ENCODE measurements at places on chromosomes 12 and 14. TPM values are rescaled to one million over a fixed set of nuclear protein-coding genes. Genes with fewer than 3 reads are reported as not detected.

The RFX4 gene
- total RNA-seq = not detected

The TIMM9 gene
- total RNA-seq = 24.2 TPM

The PTGER2 gene
- total RNA-seq = 3.3 TPM

The C12orf60 gene
- 0.59 TPM for total RNA-seq

The TESPA1 gene
- total RNA-seq = not detected

The B4GALNT3 gene
- total RNA-seq = 0.36 TPM

The SLC10A1 gene
- not detected for total RNA-seq

The GRIP1 gene
- under 0.01 TPM for total RNA-seq

The TOMM20L gene
- total RNA-seq = not detected

The VDR gene
- 32.2 TPM for total RNA-seq

The CLEC14A gene
- 0.29 TPM for total RNA-seq

The CAPRIN2 gene
- total RNA-seq = 42.7 TPM

The OR6C3 gene
- not detected for total RNA-seq

The CCND2 gene
- total RNA-seq = 2.5 TPM

The GSG1 gene
- 0.29 TPM for total RNA-seq

GRCh38 chr12:130288206-130288605, 49.5 kb upstream of the PIWIL1 start:
- no peak for DNase-seq

DNA sequence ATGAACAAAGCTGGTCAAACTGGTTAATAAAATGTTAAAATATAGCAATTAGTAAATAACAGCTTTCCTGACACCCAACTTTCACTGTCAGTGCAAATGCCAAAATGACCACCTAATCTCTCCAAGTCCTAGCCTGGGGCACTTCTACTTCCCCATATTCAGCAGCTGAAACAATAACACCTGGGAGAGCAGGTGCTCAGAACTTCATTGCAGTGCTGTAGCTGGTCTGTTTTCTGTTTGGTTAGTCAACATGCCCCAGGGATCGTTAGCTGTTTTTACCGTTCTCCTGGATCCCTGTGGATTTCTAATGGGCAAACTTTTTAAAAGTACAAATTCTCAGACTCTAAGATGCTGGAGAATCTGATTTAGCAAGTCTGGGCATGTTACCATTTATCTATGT, 759.7 kb downstream of the GALC start:
- DNase-seq = no peak

- DNase-seq = no peak
Observed at GRCh38 chr14:70006699-70007098, 127.5 kb downstream of the SMOC1 start.

GRCh38 chr12:203462-204260, 10.3 kb downstream of the SLC6A12 start:
- peak; percentile 93 for DNase-seq

DNA sequence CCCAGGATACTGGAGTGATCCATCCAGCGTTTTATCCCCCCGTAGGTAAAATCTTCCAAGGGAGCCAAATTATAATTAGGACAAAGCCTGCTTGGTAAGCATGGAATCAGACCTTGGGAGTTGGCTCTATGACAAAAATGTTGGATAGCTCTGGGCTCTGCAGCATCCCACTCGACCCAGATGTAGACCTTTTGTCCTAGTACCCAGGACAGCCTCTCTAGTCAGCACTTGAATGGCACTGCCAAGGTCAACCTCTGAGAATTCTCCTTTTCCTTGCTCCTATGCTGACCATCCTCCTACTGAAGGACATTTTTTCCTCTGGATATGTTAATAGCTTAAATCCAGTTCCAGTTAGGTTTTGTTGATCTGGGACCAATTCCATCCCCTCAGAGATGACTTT, 104.7 kb upstream of the SLC35F4 start:
- no peak for DNase-seq

DNA sequence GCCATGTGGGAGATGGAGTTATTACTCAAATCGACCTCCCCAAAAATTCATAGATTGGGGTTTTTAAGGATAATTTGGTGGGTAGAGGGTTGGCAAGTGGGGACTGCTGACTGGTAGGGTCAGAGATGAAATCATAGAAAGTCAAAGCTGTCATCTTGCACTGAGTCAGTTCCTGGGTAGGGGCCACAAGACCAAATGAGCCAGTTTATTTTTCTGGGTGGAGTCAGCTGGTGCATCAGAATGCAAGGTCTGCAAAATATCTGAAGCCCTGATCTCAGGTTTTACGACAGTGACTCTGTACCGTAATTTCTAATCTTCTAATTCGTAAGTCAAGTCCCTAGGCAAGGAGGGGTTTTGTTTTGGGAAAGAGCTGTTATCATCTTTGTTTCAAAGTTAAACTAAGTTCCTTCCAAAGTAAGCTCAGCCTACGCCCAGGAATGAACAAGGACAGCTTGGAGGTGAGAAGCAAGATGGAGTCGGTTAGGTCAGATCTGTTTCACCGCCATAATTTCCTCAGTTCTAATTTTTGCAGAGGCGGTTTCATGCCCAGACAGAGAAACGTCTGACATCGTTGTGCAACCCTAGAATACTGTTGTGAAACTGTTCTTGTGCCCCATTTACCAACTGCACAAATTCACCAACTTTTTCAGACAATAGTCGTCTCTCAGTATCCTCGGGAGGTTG, 104.5 kb upstream of the SFSWAP start:
- no peak for DNase-seq

GRCh38 chr14:22010545-22011252, 337.1 kb upstream of the OR4E1 start:
- DNase-seq = no peak

DNA sequence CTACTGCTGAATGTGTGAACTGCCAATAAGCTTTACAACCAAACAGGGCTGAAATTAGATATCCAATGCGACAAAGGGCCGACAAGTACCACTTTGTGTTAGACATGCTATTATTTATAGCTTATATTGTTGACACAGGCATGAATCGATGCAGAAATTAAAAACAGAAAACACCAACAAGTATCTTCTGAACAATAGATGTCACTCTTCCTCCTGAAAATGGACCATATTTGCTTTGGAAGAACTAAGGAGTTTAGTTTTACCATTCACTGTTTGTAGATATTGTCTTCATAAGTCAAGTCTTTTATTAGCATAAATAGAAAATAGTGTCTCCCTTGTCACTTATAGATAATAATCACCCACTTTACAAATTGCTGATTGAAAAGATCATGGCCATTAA, 86.5 kb downstream of the LRIG3 start:
- no peak for DNase-seq

- no peak for DNase-seq
Observed at GRCh38 chr12:42810006-42810405, 220.5 kb upstream of the PRICKLE1 start.

GRCh38 chr14:24677956-24678355, 44.0 kb upstream of the GZMB start:
- no peak for DNase-seq

DNA sequence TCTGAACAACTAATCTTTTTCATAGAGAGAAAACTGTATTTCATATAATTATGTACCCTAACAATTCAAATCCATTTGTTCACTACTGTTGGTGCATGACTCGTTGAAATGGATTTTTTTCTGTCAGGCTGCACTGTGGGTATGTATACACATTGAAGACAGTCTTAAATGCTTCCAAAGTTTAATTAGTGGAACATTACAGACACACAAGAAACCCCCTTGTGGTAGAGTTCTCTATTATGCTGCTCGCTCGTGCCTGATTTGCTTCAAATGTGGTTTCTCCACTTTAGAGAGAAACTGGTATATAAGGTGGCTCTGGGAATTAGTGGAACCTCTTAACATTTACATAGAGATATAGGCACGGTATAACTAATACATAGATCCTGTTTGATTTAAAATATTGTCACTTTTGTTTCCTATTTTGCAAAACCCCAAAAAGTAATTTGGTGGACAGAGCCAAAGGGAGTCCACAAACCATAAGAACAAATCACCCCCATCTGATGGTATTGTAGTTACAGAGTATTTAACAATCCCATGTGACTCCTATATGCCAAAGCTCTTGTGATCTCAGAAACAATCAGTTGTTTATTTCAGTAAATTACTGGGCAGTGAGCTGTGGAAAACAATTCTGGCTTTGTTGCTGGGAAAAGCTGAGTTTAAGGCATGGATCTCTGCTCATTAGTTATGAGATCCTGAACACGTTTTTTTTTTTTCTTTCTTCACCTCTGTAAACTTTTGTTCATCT, 159.5 kb downstream of the BRMS1L start:
- no peak for DNase-seq

GRCh38 chr14:50670196-50670865, 2.2 kb upstream of the SAV1 start:
- no peak for DNase-seq

DNA sequence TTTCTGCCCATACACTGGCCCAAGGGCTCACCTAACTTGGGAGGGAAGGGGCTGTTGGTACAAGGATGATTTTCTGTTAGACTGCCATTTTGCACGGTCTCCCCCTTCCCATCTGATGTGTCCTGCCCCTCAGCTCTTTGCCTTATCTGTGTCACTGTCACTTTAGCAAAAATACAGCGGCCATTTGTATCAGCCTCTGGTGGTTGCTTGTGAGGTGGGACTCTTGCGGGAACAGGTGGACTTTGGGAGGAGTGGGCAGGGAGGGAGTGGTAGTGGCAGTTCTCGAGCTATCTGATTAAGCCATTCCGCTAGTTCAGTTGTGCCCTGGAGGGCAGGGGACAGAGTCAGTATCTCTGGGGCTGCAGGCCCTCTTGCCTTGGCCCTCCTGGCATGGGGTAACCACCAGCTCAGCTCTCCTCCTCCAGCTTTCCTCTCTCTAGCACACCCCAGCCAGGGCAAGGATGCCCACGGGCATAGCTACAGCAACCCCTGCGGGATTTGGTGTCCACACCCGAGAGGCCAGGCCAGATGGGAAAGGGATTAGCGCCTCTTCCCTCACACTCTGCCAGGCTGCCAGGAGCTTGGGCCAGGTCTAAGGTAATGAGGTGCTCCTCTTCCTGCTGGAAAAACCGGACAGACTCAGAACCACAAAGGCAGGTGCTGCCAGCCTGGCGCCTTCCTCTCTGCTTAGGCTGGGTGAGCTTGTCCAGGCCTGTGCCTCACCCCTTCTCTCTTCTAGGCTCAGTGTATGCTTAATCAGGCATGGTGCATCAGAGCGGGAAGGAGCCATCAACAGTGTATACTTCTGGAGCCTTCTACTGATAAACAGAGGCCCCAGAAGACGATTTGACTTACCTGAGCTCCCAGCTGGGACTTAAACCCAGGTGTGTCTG, 8.7 kb downstream of the SLC48A1 start:
- DNase-seq = no peak

DNA sequence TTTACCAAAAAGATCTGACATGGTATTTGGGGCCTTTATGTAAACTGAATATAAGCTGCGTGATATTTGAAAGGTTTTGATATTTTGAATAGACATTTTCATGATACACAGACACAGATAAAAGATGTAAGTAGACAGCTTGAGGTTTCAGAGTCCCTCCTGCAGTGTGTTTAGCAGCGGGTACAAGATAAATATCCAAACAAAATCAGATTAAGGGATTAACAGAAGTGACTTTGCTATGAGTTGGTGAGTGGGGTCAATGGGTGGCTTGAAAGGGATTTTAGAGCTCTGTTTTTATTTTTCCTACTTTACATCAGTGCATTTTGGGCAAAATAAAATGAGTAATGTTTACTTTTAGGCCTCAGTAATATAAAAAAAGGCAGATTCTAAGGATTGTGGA, 84.1 kb downstream of the IGF1 start:
- no peak for DNase-seq

- no peak for DNase-seq
Observed at GRCh38 chr12:15996254-15996653, 85.1 kb downstream of the DERA start.

DNA sequence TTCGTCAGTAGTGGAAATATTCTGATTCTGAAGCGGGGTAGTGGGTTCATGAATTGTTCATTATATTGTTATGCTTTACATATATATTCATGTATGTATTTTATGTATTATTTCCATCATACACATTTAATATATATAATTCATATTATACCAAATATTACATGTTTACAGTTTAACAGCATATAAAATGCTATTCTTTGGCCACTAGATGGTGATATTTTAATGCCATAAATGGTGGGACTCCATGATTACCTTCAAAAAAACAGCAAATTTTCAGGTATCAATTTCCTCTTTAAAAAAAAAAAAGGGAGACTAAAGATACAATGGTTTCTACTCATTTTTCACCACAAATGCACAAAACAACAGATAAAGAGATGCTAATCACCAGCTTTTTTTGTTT, 41.0 kb downstream of the BDKRB1 start:
- DNase-seq = peak; percentile 35

DNA sequence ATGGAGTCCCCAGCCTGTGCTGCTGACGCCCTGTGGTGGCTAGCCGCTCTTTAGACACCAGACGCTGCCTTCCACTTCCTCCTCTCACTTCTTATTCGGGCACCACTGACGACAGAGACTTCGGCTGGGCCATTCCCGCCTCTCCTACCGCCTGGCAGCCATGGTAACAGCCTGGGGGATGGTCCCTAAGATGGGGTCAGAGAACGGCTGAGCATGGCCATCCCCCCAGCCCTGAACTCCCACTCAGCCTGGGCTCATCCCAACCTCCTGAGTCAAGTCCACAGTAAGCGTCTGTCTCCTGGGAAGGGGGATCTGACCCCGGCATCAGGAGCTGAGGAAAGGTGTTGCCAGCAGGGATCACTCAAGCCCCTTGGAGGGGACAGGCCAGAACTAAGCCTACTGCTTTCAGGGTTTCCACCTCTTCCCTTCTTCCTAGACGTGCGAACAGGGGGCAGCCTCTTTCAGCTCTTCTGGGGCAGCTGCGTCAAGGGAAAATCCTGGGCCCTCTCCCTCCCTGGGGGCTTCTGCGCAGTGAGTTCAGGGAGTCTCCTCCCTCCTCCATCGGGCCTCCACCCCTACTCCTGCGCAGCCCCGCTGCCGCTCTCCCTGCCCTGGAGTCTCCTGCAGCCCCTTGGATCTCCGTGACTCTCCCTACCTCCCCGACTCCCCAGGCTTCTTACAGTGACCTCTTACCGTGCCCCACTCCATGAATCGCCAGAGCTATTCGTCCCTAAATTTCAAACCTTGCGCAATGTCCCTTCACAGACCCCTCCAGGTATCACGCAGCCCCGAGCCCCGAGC, 643 bp upstream of the TAMALIN start:
- DNase-seq = peak; percentile 82

GRCh38 chr14:63854330-63854729, 1.5 kb downstream of the SYNE2 start:
- DNase-seq = peak; percentile 25

- no peak for DNase-seq
Observed at GRCh38 chr14:80239631-80240030, 28.3 kb upstream of the DIO2 start.
